ENCODE measurements at places on chromosomes 11 and 22.

GRCh38 chr11:77236901-77237300, 64.6 kb downstream of the GDPD4 start:
- DNase-seq = no peak

DNA sequence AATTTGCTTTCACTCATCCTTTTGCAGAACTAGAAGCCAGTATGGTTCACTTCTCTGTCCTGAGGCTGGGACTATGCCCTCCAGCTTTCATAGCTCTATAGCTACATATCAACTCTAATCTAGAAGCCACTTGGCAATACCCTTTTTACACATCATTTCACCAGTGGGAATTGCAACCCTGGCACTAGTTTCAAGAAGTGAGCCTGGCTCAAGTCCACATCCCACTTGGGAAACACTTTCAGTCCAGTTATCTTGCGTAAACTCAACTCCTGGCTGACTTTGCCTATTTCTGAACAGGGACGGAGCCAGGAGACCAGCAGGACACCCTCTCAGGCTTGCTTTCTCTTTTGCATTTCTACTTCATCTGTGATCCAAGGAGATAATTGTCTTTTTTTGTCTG, 19.9 kb upstream of the FAT3 start:
- no peak for DNase-seq

- no peak for DNase-seq
These were observed 705 bp downstream of the PTPRJ start for GRCh38 chr11:47980907-47981621.

- no peak for DNase-seq
These were observed 404.3 kb downstream of the JRKL start for GRCh38 chr11:96794152-96794551.

DNA sequence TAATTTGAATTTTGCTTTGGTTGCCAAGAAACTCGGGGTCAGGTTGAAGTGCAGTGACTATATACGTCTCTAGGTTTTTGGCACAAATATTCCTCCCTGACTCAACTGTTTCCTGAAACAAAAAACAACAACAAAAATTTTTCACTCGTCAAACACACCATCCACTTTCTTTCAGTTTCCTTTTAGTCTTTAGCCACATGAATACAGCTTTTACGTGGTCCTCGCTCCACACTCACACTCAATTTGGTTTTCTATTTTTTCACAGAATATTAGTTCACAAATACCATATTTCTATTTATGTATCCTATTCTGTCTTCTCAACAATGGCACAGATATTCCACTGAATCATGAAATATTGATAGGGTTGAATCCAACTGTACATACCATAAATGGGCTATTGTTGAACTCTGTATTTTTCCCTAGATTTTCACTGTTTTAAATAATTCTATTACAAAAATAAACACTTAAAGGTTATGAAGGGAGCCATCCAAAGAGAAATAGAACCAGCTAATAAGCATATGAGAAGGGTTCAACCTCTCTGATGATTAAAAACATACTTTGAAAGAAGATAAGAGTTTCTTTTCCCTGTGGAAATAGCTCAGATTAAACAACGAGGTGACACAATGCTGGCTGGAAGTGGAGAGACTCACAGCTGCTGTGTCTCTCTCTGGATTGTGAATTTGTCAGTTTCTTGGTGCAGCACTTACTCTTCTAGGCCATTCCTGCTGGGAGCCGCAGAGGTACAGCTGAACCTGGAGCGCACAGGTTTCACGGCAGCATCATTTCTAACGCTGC, 5.1 kb upstream of the FBLN1 start:
- no peak for DNase-seq

DNA sequence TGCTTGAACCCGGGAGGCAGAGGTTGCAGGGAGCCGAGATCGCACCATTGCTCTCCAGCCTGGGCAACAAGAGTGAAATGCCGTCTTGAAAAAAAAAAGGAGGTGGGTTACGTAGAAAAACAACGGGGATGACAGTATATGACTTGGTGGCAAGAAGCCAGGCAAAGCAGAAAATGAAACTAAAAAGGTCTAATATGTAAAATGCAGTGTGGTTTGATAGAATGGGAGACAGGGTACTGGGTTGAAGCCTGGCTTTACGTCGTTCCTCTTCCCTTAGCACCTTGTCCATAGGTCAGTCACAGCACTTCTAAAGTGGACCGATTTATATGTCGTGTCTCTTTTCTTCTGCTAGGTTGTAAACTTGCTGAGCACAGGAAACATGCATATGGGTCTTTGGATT, 274.9 kb upstream of the ZC3H12C start:
- no peak for DNase-seq

DNA sequence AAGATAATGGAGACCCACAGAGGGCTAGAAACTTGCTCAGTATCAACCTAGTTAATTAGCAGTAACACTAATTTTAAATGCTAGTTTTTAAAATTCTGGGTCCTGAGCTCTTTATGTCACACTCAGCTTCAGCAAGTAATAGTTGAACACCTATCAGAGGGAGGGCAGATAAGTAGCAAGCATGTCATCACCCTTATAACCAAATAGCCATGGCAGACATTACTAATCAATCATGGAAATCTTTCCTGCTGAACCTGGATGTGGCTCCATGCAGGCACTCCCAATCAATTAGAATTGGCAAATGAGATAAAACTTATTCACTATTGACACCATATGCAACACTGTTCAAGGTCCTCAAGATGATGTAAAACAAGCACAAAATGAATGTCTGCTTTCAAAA, 111.5 kb upstream of the SEZ6L start:
- no peak for DNase-seq

GRCh38 chr11:128965485-128965884, 22.8 kb upstream of the TP53AIP1 start:
- DNase-seq = no peak

- no peak for DNase-seq
These were observed 1.1 kb downstream of the NPAT start for GRCh38 chr11:108221371-108221770.

GRCh38 chr11:65487467-65488272, 11.2 kb upstream of the MALAT1 start:
- no peak for DNase-seq

- DNase-seq = no peak
These were observed 93.7 kb downstream of the CCDC83 start for GRCh38 chr11:85948884-85949283.

DNA sequence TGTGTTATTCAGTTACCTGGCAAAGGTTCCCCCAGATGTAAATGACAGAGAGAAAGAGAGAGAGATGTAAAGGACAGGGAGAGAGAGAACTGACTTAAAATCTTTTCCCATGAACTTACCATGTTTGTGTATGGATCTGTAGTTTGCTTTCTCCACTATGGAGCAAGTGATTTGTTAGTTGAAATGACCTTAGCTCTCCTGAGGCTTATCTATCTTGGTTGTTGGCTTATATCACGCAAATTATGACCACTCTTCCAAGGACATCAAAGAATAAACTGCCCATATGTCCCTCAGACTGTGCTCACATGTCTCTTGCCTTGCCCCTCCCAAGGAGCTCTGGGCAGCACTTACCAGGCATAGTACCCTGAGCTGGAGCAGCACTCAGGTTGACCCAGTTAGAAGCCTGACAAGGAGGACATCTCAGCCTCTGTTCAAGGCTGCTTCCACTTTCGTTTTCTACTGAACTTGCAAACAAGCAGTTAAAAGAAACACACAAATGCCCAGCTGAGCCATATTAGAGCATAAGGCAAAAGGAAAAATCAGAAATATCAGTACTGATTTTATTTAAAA, 95.3 kb upstream of the RCN1 start:
- no peak for DNase-seq

DNA sequence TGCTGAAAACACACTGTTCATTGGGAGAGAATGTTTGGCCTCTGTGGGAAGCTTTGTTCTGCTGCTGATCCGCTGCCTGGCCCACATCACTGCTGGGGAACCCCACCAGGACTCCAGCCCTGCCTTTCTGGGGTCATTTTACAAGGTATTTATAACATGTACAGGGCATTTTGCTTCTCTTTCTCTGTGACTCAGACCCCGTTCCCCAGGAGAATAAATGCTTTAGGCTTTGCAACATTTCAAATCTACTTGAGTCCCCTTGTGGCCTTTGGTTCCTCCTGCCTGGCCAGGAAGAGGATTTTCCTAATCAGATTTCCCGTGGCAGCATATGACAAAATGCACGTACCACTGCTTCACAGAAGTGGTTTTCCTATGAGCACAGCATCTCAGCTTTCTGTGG, 43.0 kb downstream of the BTG4 start:
- DNase-seq = no peak

GRCh38 chr11:77088236-77089003, 14.2 kb upstream of the OMP start:
- no peak for DNase-seq

- DNase-seq = no peak
These were observed 426.7 kb upstream of the B3GAT1 start for GRCh38 chr11:134838708-134839107.

DNA sequence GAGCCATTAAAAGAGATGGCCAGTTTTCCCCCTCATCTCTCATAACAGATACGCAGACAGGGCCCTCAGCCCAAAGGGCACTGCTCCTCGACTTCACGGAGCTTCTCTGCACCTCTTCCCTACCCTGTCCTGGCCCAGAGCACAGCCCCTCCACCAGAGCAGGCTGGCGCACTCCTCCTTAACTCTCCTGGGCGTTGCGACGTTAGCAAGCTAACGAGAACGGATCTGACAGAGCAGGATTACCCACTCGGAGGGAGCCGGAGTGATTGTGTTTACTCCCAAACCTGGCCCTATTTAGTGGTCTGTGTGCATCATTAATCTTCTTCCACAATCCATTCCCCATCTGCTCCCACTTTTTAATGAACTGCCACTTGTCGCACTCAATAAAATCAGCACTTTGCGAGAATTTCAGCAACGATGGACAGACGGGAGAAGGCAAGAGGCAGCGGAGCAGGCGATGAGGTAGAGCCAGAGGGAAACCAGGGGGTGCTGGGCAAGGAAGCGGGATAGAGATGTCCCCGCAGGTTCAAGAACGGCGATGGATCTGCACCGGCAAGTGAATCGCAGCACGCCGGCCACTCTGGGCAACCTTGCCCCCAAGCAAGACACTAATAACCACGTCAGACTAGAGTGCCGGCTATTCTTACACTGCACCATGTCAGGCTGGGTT, 159.4 kb downstream of the BUD13 start:
- DNase-seq = no peak

GRCh38 chr11:7892059-7892699, 38.9 kb downstream of the OR10A6 start:
- no peak for DNase-seq

DNA sequence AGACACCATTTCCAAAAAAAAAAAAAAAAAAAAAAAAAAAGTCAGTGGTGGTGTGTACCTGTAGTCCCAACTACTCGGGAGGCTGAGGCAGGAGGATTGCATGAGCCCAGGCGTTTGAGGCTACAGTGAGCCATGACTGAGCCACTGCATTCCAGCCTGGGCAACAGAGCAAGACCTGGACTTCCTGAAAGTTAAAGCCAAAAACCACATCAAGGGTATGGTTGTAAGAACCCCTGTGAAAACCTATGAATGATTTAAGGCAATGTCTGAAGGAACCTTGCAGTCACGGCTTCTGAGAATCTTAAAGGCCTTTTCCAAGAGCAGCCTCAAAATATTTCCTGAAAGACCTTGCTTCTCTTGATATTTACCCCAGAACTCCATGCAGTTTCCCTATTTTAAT, 30.5 kb upstream of the MSANTD2 start:
- no peak for DNase-seq
